ENCODE measurements at places on chromosomes 13 and 19. TPM values are rescaled to one million over a fixed set of nuclear protein-coding genes. Genes with fewer than 3 reads are reported as not detected.

- H3K4me3 ChIP-seq: no peak overlapping the region
- no peak overlapping the region for H3K27ac ChIP-seq
- H3K27me3 ChIP-seq: no peaks in the 10 kb centered on the region
- H3K36me3 ChIP-seq: no peaks in the 10 kb centered on the region
- H3K4me1 ChIP-seq: no peaks in the 10 kb centered on the region
- no peak for DNase-seq
These were observed 70.6 kb downstream of the HSPH1 start for GRCh38 chr13:31090961-31091624.

- no peak overlapping the region for H3K4me3 ChIP-seq
- no peak overlapping the region for H3K27ac ChIP-seq
- no peak for DNase-seq
- H3K36me3 ChIP-seq: no peaks in the 10 kb centered on the region
- no peaks in the 10 kb centered on the region for H3K27me3 ChIP-seq
- H3K4me1 ChIP-seq: peaks cover 31% of the 10 kb centered on the region
These were observed 96.2 kb downstream of the LHFPL6 start for GRCh38 chr13:39506559-39507390.

DNA sequence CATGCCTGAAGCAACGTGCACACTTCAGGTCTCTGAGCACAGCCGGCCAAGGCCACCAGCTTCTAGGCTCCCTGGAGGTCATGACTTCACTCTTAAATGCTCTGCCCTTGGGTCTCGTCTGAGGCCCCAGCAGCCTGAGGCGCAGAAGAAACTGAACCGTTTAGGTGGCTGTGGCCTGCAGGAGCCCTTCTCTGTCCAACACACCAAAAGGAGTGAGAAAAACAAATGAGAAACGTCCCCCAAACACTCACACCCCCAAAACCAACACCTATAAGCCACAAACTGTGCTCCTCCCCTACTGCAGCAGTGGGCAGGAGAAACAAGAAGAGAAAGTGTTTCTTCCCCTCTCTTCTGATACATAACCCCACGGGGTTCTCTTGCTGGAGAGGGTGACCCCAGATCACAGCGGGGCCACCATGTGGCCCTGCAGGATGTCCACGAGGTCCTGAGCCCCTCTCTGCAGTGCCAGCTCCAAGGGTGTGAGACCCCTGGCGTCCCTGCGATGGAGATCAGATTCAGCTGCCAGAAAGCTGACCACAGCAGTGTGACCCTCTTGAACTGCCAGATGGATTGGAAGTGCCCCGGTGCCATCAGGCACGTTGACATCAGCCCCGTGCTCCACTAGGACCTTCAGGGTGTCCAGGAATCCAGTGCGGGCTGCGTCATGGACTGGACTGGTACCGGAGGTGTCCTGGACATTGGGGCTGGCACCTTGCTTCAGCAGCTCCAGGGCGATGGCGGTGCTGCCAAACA lies 1.0 kb upstream of the KRI1 start:
- DNase-seq: no peak
- H3K4me3 ChIP-seq: peak overlapping the region; percentile 90
- H3K4me1 ChIP-seq: peaks cover 32% of the 10 kb centered on the region
- no peaks in the 10 kb centered on the region for H3K27me3 ChIP-seq
- H3K36me3 ChIP-seq: peaks cover 12% of the 10 kb centered on the region

DNA sequence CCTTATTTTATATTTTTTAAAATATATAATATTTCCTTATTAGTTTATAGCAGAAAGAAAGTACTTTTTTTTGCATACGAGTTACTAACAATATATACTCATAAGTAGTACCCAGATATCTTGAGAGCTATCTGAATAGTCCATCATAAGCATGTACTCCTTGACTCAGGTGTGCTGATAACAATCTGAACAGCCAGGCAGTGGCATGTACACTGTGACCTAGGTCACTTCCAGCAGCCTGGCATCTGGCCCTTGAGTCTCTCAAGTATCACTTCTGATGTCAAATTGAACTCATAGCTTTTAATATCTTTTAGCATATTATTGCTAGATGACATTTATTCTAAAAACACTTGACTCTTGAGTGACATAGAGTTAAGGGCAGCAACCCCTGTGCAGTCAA lies 1576.7 kb downstream of the SLITRK1 start:
- H3K27ac ChIP-seq: no peak overlapping the region
- no peak for DNase-seq
- no peak overlapping the region for H3K4me3 ChIP-seq
- H3K4me1 ChIP-seq: no peaks in the 10 kb centered on the region
- H3K36me3 ChIP-seq: no peaks in the 10 kb centered on the region
- H3K27me3 ChIP-seq: no peaks in the 10 kb centered on the region

- peaks cover 30% of the 10 kb centered on the region for H3K4me1 ChIP-seq
- no peaks in the 10 kb centered on the region for H3K27me3 ChIP-seq
- no peak for DNase-seq
- no peak overlapping the region for H3K4me3 ChIP-seq
These were observed 240.6 kb upstream of the ZNF507 start for GRCh38 chr19:32104850-32105235.

- peaks cover 13% of the 10 kb centered on the region for H3K4me1 ChIP-seq
- no peak overlapping the region for H3K27ac ChIP-seq
- H3K4me3 ChIP-seq: no peak overlapping the region
- DNase-seq: peak; percentile 58
These were observed 326.0 kb downstream of the GPC6 start for GRCh38 chr13:93552596-93552995.

DNA sequence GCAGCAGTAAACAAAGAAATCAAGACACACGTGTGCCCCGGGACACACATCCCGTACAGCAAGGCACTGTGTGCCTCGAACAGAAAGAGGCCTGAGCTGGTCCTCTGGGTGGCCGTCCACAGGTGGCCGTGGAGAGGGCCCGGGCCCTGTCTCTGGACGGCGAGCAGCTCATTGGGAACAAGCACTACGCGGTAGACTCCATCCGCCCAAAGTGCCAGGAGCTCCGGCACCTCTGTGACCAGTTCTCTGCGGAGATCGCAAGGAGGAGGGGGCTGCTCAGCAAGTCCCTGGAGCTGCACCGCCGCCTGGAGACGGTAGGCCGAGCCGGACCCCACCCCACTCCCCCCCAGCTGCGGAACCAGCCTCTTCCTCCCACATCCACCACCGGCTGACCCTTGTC lies 30.7 kb upstream of the F7 start:
- no peak for DNase-seq
- no peaks in the 10 kb centered on the region for H3K4me1 ChIP-seq
- H3K4me3 ChIP-seq: no peak overlapping the region
- H3K27me3 ChIP-seq: no peaks in the 10 kb centered on the region

GRCh38 chr19:32669310-32669709 lies 5.7 kb downstream of the ANKRD27 start:
- H3K36me3 ChIP-seq: no peaks in the 10 kb centered on the region
- no peak overlapping the region for H3K4me3 ChIP-seq
- no peaks in the 10 kb centered on the region for H3K27me3 ChIP-seq
- DNase-seq: peak; percentile 71

- peak within 1 kb of the TSS; percentile 73 for H3K27ac ChIP-seq
- no peak for DNase-seq
- H3K27me3 ChIP-seq: no peaks in the 10 kb centered on the region
- peaks cover 5% of the 10 kb centered on the region for H3K36me3 ChIP-seq
- peak within 1 kb of the TSS; percentile 83 for H3K4me3 ChIP-seq
These were observed at the start of gene PHLDB3 for GRCh38 chr19:43504426-43505185. Gene PHLDB3, minus strand, starts transcription at chr19:43504746. Its CDS starts 628 bp downstream, at chr19:43504118.

- DNase-seq: peak; percentile 98
- peaks cover 18% of the 10 kb centered on the region for H3K36me3 ChIP-seq
- H3K4me3 ChIP-seq: peak overlapping the region; percentile 72
- H3K27me3 ChIP-seq: no peaks in the 10 kb centered on the region
- H3K27ac ChIP-seq: peak overlapping the region; percentile 82
- H3K4me1 ChIP-seq: peaks cover 40% of the 10 kb centered on the region
These were observed 2.2 kb upstream of the GSK3A start for GRCh38 chr19:42244347-42245220.

DNA sequence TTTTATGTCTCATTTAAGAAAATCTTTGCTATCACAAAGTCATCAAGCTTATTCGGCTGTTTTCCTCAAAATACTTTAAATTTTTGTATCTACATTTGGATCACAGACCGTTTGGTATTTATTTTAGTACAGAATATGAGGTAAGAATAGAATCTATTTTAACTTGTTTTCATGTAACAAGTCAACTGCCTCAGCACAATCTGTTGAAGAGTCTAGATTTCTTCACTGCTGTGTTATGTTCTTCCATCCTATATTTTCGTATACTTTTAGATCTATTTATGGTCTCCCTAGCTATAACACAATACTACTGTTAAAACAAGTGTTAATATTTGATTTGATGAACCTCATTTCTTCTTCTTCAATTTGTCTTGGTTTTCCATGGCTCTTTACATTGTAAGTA lies 61.6 kb upstream of the SGCG start:
- H3K27ac ChIP-seq: no peak overlapping the region
- H3K36me3 ChIP-seq: no peaks in the 10 kb centered on the region
- H3K4me3 ChIP-seq: no peak overlapping the region
- H3K4me1 ChIP-seq: no peaks in the 10 kb centered on the region
- no peaks in the 10 kb centered on the region for H3K27me3 ChIP-seq

GRCh38 chr19:4730740-4731171 lies 7.1 kb upstream of the DPP9 start:
- no peak overlapping the region for H3K4me3 ChIP-seq
- H3K27me3 ChIP-seq: no peaks in the 10 kb centered on the region
- no peak overlapping the region for H3K27ac ChIP-seq
- H3K36me3 ChIP-seq: no peaks in the 10 kb centered on the region
- DNase-seq: peak; percentile 29

DNA sequence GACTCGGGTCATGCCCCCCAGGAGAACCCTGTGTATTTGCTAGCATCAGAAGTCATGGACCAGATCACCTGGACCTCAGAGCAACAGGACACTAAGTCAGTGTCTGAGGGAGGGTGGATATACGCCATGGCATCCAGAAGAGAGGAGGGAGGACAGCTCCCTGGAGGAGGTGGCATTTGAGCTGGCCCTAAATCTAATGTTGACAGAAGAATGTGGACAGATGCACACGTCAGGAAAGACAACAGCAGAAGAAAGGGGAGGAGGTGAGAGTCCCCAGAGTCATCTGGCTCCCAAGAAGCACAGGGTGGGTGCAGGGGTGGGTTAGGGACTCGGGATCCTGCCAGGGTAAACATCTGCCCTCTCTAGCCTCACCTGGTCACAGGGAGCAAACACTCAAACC lies 24.5 kb upstream of the CCNE1 start:
- H3K36me3 ChIP-seq: no peaks in the 10 kb centered on the region
- no peaks in the 10 kb centered on the region for H3K4me1 ChIP-seq
- no peak overlapping the region for H3K27ac ChIP-seq
- DNase-seq: no peak
- no peaks in the 10 kb centered on the region for H3K27me3 ChIP-seq
- H3K4me3 ChIP-seq: no peak overlapping the region

The CRLF1 gene
- total RNA-seq: 305 TPM

The CASP14 gene
- not detected for total RNA-seq

The POSTN gene
- 1.8 TPM for total RNA-seq

The GSX1 gene
- not detected for total RNA-seq

The TNFRSF19 gene
- total RNA-seq: 0.06 TPM

The RNF17 gene
- total RNA-seq: not detected

The CCDC70 gene
- not detected for total RNA-seq

The NCR1 gene
- total RNA-seq: not detected

The GJA3 gene
- total RNA-seq: 0.43 TPM

All from A673 (cell line).